ENCODE measurements at places on chromosomes 7 and 10. TPM values are rescaled to one million over a fixed set of nuclear protein-coding genes. Genes with fewer than 3 reads are reported as not detected.

The PANK1 gene
- 51.0 TPM for total RNA-seq

The SYT15 gene
- 0.24 TPM for total RNA-seq

DNA sequence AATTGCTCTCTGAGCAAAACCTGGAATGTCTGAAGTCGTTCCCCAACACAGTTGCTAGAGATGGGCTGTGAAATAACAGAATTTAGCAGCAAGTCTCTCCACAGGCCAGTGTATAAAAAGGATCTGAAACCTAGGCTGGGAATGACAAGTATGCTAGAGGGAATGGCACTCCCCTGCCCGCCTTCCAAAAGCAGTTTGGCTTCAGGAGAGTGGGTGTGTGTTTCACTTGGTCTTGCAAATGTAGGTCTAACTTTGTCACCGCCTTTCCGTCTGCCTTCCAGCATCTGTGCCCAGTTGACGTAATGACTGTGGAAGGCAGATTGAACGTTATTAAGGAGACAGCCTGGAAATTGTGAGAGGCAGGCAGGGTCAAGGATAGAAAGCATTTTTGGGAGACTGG lies 18.0 kb upstream of the MTURN start:
- DNase-seq = no peak

DNA sequence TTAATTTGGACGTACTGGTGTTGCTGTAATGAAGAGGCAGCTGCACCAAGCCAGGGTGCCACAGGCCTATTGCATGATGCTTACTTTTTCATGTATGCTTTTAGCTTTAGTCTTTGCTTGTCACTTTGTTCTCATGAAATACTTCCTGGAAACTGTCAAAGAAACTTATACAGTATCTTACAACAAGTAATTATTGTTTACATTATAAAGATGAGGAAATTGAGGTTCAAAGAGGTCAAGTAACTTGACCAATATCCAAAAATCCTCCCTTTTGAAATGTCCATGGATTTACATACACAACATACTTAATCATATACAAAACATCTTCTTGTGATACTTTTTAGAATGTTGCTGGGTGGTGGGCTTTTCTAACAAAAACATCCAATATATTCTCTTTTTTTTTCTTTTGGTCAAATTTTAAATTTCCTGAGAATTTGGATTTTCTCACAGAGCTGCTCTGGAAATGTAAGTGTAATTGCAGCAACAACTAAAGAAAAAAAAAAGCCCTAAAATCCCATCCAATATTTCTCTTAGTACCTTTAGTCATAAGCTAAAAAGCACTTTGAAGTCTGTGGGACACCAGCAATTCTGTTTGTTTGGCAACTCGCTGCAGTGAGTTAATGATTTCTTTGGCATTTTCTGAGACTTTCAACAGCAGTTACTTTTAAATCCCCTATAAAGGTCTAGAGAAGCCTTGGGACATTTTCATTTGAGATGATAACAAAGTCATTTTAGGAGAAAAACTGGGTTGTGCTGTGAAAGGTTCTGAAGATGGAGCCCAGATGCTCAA lies 500.6 kb upstream of the IGFBP3 start:
- no peak for DNase-seq

GRCh38 chr7:15828881-15829280 lies 142.4 kb upstream of the MEOX2 start:
- no peak for DNase-seq

Data from hepatocyte (in vitro differentiated cells).